ENCODE measurements at places on chromosomes 12 and 14. TPM values are rescaled to one million over a fixed set of nuclear protein-coding genes. Genes with fewer than 3 reads are reported as not detected.

DNA sequence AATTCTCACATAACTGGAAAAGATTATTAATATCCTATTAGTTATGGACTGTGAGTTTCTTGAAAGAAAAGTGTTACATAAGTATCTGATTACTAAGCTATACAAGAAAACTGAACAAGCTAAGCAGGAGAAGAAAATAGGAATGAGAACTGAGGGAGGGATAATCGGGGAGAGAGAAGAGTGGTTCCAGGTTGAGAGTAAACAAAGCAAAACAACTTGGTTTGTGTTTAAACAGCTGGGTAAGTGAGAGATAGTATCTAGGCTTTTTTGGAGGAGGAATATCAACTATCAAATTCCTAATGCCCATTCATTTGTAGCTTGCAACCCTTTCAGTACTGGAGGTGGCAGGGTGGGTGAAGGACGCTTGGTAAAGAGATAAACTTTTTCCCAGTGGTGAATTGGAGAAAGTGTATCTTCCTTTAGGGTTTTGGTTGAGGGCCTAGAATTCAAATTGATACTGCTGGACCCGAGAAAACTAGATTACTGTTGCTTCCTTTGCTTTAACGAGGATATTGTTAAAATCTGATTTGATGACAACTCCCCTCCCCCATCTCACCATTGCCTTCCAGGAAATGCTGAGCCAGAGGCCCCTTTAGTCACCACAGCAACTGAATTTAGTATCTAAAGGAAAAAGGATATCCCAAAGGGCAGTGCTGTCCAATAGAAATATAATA lies 2.0 kb upstream of the SLC2A3 start:
- peaks cover 1% of the 10 kb centered on the region for H3K36me3 ChIP-seq
- peaks cover 12% of the 10 kb centered on the region for H3K4me1 ChIP-seq
- no peak overlapping the region for H3K27ac ChIP-seq
- no peak for DNase-seq
- H3K4me3 ChIP-seq: no peak overlapping the region

DNA sequence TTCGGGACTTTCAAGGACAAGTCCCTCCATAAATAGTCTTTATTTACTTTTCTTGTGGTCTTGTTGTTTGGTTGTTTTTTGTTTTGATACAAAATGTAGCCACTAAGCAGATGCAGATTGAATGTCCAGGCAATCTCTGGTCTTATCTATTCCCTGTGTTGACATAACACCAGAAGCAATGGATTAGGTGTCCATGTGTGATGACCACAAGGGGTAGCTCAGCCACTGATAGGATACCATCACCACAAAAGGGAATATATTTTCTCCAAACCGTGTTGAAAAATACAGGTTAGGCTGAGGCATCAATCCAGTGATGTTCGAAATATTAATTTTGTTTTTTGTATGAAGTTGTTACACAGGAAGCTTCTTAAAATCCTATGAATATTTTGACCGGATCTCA lies 196.3 kb downstream of the EPS8 start:
- H3K27ac ChIP-seq: no peak overlapping the region
- no peaks in the 10 kb centered on the region for H3K36me3 ChIP-seq
- no peak overlapping the region for H3K4me3 ChIP-seq
- peaks cover 17% of the 10 kb centered on the region for H3K4me1 ChIP-seq
- no peak for DNase-seq

GRCh38 chr12:25578411-25579143 lies 25.5 kb upstream of the LMNTD1 start:
- no peaks in the 10 kb centered on the region for H3K27me3 ChIP-seq
- no peak for DNase-seq
- no peaks in the 10 kb centered on the region for H3K4me1 ChIP-seq
- no peaks in the 10 kb centered on the region for H3K36me3 ChIP-seq
- H3K4me3 ChIP-seq: no peak overlapping the region

DNA sequence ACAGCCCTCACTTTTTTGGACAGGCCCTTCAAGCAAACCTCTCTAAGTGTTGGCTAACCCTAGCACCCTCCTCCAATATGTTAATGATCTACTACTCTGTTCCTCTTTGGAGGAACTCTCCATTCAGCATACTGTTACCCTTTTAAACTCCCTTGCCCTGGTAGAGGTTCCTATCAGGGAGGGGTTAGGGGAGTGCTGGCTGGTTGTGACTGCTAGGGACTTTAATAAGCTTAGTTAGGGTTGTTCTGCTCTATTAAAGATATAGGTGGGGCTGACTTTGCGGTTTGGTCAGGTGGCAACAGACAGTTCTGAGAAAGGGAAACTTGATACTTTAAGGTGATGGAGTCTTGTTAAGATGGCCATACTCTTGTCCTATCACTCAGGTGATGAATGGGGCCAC lies 301.5 kb upstream of the FBXO33 start:
- H3K4me3 ChIP-seq: no peak overlapping the region
- H3K27me3 ChIP-seq: no peaks in the 10 kb centered on the region
- no peaks in the 10 kb centered on the region for H3K36me3 ChIP-seq
- H3K27ac ChIP-seq: no peak overlapping the region
- DNase-seq: no peak

The RNASE7 gene
- total RNA-seq: not detected

Measured in upper lobe of right lung (tissue), 1 donor.